ENCODE measurements at places on chromosomes 12 and 14.

DNA sequence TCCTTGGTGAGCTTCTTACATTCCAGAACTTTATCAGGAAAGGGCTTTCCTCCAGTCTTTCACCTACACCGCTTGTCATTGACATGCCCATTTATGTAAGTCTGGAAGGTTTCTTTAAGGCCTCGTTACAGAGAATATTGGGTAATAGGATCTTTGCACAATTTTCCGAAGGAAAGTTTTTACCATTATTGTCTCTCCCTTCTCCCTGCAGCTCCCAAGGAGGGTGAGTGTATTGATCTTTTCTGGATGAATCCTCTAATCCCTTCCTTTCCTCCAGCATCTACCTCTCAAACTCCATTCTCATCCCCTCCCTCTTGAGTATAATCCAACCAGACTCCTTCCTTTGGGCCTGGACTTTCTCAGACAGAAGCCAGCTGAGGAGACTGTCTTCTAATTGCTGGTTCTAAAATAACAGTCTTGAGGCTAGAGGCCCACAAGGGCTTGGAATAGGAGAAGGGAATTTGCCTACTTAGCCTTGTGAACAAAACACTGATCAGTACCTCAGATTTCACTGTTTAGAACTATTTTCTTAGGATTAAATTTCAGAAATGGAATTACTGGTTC is 21.8 kb downstream of the WNK1 start:
- DNase-seq = peak; percentile 34

- DNase-seq = no peak
These were observed 723.7 kb downstream of the DIO2 start for GRCh38 chr14:79487632-79488031.

DNA sequence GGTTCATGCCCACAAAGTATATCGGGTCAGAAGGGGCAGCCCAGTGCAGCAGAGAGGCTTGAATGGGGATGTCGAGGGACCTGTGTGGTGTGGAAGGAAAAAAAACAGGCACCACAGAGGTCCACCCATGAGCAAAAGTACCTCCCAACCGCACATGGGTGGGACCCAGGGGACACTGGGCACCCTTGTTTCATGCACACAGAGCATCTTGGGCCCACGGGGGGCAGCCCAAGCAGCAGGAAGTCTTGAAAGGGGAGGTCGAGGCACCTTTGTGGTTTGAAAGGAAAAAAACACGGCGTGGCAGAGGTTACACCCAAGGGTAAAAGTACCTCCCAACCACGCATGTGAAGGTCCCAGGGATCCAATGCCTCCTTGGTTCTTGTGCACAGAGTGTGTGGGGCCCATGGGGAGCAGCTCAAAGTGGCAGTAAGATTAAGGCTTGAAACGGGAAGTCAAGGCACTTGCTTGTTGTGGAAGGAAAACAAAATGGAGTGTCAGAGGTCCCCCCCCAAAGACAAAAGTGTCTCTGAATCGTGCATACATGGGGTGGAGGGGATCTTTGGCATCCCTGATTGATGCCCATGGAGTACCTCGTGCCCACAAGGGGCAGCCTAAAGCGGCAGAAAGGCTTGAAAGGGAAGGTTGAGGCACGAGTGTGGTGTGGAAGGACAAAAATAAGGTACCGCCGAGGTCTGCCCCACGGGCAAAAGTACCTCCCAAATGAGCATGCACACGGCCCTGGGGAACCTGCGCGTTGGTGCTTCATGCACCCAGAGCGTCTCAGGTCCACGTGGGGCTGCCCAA is 575.5 kb downstream of the ALG10 start:
- DNase-seq = no peak

DNA sequence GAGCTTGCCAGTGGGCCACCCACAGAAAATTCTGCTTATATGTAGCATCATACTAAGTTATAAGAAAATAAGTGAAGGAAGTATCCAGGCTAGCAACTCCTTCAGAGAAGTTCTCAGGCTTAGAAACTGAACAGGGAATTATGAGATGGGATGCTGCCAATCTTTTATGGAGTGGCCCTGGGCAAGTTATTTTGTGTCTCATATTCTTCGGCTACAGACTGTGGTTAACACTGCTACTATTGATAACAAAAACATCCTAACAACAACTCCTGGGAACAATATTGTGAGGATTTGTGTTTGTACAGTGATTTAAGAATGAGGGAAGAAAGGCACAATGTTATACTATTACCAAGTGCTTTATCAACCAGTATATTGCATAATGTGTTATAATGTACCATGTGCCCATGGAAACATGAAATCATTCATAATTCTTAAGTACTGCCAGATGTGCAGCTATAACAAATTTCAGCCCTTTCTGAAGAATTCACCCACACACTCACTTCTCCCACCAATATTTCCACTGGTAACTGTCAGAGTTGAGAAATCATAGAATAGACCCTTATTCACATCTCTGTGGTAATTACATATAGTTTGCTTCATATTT is 113.3 kb upstream of the SOX5 start:
- DNase-seq = no peak

DNA sequence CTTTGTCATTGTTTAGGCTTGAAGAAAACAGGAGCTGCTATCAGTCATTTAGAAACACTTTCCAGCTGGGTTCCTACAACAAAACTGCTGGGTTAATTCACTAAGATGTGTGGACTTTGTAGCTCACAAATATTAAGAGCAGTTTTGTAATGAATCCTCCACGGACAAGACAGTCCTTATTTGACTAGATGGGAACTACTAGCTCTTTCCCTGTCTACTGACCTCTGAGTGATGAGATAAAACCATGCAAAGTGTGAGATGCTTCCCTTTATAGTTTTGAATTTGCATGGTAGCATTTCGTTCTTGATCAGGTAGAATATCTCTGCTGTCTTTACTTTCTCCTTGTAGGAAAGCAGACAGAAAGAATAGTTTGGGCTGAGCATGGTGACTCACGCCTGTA is 72.9 kb upstream of the STXBP6 start:
- DNase-seq = peak; percentile 15

GRCh38 chr12:116882742-116883141 is 1.5 kb upstream of the HRK start:
- DNase-seq = peak; percentile 31

DNA sequence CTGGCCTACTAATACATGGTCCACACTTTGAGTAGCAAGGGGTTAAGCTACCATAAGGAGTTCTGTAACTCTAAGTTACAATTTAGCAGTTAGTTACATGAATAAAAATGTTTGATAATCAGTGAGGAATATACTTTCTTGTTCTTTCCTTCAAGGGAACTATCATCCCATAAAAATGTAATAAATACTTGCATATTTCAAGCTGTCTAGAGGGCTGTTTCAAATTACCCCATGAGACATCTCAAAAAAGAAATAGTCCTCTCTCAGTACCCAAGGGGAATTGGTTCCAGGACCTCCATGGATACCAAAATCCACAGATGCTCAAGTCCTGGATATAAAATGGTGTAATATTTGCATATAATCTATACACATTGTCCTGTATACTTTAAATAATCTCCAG is 48.7 kb upstream of the GNG2 start:
- no peak for DNase-seq

- DNase-seq = peak; percentile 13
These were observed 25.0 kb downstream of the SNX6 start for GRCh38 chr14:34604995-34605394.

DNA sequence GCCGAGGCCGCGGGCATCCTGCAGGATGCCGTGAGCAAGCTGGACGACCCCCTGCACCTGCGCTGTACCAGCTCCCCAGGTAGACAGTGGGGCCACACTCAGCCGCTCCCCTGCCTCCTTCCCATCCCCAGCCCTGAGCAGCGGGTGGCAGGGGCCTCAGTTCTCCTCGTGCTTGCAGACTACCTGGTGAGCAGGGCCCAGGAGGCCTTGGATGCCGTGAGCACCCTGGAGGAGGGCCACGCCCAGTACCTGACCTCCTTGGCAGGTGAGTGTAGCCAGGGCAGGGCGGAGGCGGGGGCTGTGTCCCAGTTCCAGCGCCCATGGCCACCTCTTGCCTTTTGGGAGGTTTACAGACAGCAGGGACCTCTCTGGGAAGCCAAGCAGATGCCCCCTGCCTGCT is 22.9 kb downstream of the HIP1R start:
- no peak for DNase-seq

- no peak for DNase-seq
These were observed 1253.9 kb downstream of the SLC16A7 start for GRCh38 chr12:60849723-60850122.

GRCh38 chr14:68734231-68734732 is 58.6 kb downstream of the ZFP36L1 start:
- DNase-seq = no peak

GRCh38 chr14:103500148-103500990 is 22.3 kb downstream of the CKB start:
- DNase-seq = peak; percentile 87

GRCh38 chr14:60309867-60310552 is 61.0 kb downstream of the PPM1A start:
- DNase-seq = peak; percentile 7
